Upper lobe of right lung (tissue), 1 donor: ENCODE measurements at places on chromosomes 1 and 21. TPM values are rescaled to one million over a fixed set of nuclear protein-coding genes. Genes with fewer than 3 reads are reported as not detected.

OXCT2 gene
- total RNA-seq, result 0.43 TPM

CLCA4 gene
- not detected for total RNA-seq

CNTN2 gene
- total RNA-seq, result not detected

AGPAT3 gene
- total RNA-seq, result 86.0 TPM

UBR4 gene
- 110 TPM for total RNA-seq

STIL gene
- total RNA-seq, result 1.7 TPM

LCE2A gene
- total RNA-seq, result not detected

DNA sequence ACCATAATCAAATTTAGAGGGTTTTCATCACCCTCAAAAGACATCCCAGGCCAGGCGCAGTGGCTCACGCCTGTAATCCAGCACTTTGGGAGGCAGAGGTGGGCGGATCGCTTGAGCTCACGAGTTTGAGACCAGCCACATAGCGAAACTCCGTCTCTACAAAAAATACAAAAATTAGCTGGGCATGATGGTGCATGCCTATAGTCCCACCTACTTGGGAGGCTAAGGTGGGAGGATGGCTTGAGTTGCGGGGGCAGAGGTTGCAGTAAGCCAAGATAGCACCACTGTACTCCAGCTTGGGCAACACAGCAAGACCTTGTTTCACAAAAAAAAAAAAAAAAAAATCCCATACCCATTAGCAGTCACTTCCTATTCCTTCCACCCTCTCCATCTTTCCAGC is 33.5 kb upstream of the BATF3 start:
- H3K27ac ChIP-seq, result no peak overlapping the region
- H3K36me3 ChIP-seq, result peaks cover 5% of the 10 kb centered on the region
- H3K4me3 ChIP-seq, result no peak overlapping the region
- no peaks in the 10 kb centered on the region for H3K27me3 ChIP-seq
- no peaks in the 10 kb centered on the region for H3K4me1 ChIP-seq
- DNase-seq, result no peak

DNA sequence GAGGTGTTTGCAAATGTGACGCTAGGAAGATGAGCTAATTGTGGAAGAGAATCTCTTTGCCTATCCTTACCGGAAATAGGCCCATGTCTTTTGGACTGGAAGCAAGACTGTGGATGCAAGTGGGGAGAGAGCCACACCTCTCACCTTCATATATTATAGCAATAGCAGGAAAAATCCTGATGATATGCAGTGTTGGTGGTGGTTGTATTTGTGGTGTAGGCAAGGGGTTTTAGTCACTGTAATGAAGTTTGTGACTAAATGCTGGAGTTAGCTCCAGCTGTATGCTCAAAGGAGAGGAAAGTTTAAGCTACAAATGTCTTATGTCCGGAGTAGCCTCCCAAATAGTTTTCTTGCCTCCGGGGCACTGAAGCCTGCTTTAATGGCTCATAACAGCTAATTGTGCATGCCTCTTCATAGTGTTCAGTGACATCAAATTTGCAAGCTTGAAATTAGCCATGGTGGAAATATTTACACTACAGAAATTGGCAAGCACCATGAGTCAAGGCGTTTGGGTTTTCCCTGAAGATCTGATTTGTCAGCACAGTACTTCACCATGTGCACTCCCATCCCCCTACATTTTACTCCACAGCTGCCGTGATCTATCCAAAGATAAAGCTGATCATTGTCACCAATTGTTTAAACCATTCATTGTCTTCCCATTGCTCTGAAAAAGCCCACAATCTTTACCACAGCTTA is 102.6 kb upstream of the ZNF644 start:
- H3K4me1 ChIP-seq, result no peaks in the 10 kb centered on the region
- H3K27ac ChIP-seq, result no peak overlapping the region
- H3K4me3 ChIP-seq, result no peak overlapping the region
- H3K27me3 ChIP-seq, result no peaks in the 10 kb centered on the region
- H3K36me3 ChIP-seq, result no peaks in the 10 kb centered on the region

DNA sequence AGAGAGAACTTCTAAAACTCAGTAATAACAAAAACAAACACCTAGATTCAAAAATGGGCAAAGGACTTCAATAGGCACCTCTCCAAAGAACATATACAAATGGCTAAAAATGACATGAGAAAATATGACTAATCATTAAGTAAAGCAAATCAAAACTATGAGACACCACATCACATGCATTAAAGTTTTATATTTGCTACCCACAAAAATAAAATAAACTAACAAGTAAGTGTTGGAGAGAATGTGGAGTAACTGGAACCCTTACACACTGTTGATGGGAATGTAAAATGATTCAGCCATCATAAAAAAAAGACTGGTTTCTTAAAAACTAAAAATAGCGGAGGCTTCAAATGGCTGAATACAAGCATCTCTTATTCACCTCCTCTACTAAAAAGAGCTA is 262.1 kb upstream of the PKN2 start:
- H3K4me3 ChIP-seq, result no peak overlapping the region
- no peaks in the 10 kb centered on the region for H3K36me3 ChIP-seq
- no peak overlapping the region for H3K27ac ChIP-seq
- H3K4me1 ChIP-seq, result no peaks in the 10 kb centered on the region
- no peaks in the 10 kb centered on the region for H3K27me3 ChIP-seq

- H3K4me3 ChIP-seq, result no peak overlapping the region
- peaks cover 22% of the 10 kb centered on the region for H3K27me3 ChIP-seq
- DNase-seq, result no peak
- no peak overlapping the region for H3K27ac ChIP-seq
Observed at GRCh38 chr21:33151941-33152731, 77.6 kb upstream of the IFNAR2 start.

DNA sequence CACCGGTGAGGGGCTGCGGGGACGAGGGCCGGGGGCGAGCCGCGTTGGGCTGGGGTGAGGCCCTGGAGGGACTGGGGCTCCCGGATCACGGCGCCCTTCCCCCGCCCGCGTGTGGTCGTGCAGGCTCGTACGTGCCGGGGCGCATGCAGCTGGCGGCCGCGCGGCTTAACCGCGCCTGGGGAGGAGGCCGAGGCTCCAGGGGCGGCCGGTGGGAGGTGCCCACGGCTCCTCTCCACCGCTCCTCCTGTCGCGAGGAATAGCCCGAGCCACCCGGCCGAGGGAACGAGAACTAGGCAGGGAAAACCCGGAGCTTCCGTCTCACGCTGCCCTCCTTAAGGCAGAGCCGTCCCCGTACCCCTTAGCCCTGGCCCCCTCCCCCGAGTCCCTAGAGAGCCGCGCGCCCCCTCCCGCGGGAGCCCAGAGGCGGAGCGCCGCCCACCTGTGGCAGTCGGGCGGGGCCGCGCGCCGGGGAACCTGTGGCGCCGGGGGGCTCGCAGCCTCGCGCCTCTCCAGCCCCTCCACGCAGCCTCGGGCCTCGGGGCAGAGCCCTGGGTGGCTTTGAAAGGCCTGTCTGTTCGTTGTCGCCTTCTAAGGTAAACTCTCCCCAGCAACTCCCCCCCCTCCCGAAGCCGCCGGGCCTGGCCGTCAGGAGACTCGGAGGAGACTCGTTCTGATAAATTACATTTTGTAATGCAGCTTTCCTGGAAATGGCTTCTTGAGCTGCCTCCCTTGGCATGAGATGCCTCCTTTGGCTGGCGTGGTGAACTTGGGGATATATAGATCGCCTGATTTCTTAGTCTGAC is 746 bp downstream of the AK4 start:
- H3K27ac ChIP-seq, result no peak overlapping the region
- peak overlapping the region; percentile 66 for H3K4me3 ChIP-seq
- peak; percentile 70 for DNase-seq
- peaks cover 25% of the 10 kb centered on the region for H3K27me3 ChIP-seq
- no peaks in the 10 kb centered on the region for H3K4me1 ChIP-seq
- H3K36me3 ChIP-seq, result no peaks in the 10 kb centered on the region

DNA sequence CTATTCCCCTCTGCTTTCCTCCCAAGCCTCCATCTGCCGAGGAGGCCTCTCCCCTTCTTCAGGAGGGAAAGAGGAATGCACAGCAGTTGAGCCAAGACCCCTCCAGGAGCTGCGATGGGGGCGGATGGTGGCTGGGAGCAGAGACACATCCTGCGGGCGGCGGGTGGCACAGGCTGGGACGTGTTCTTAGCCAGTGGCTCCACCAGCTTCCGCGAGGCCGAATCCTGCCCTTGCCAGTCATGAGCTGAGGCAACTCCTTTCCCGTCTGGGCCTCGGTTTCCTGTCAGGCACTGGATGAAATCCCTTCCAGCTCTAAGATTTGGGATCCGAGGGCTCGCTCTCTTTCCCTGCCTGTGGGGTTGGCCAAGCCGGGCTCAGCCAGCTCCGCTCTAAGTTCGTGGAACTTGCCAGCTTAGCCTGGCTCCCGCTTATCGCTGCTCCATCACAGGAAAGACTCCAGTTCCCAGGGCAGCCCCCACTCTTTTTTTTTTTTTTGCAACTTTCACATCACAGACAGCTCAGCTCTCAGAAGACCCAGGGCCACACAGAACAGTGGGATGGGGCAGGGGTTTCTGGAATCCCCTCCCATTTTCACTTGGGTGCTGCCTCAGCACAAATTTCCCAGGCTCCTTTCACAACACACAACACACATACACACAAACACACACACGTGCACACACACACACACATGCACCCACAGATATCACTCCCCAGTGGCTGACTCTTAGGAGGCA is 506 bp downstream of the MYOM3 start:
- H3K36me3 ChIP-seq, result no peaks in the 10 kb centered on the region
- no peak overlapping the region for H3K27ac ChIP-seq
- no peak overlapping the region for H3K4me3 ChIP-seq

DNA sequence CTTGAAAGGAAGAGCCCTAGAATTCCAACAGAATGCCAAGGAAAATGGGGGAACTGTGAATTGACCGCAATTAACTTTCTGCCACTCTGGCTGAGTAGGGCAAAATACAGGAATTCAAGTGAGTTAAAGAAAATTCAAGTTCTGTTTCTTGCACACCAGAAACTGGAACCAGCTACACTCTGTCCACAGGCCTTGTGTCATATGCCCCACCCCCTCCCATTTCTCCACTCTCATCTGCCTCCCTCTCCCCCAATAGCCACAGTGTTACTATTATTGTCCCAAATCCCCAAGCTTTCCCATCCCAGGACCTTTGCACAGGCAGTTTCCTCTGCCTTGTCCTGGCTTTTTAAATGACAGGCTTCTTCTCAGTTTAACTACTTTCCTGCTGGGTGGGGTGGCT is 4.3 kb upstream of the STK40 start:
- no peaks in the 10 kb centered on the region for H3K27me3 ChIP-seq
- no peak for DNase-seq
- H3K36me3 ChIP-seq, result peaks cover 44% of the 10 kb centered on the region
- peaks cover 26% of the 10 kb centered on the region for H3K4me1 ChIP-seq

GRCh38 chr1:53468374-53468773 is 9.2 kb downstream of the DMRTB1 start:
- no peaks in the 10 kb centered on the region for H3K36me3 ChIP-seq
- peak; percentile 18 for DNase-seq
- no peaks in the 10 kb centered on the region for H3K4me1 ChIP-seq

- H3K36me3 ChIP-seq, result peaks cover 5% of the 10 kb centered on the region
- no peaks in the 10 kb centered on the region for H3K4me1 ChIP-seq
- DNase-seq, result no peak
- no peak overlapping the region for H3K4me3 ChIP-seq
- H3K27me3 ChIP-seq, result no peaks in the 10 kb centered on the region
Observed at GRCh38 chr1:61348025-61348665, 265.8 kb downstream of the NFIA start.

GRCh38 chr1:154847891-154848290 is 22.2 kb downstream of the KCNN3 start:
- no peaks in the 10 kb centered on the region for H3K27me3 ChIP-seq
- H3K4me3 ChIP-seq, result no peak overlapping the region
- no peak overlapping the region for H3K27ac ChIP-seq
- H3K4me1 ChIP-seq, result peaks cover 7% of the 10 kb centered on the region
- no peaks in the 10 kb centered on the region for H3K36me3 ChIP-seq

GRCh38 chr1:150162862-150163706 is 13.4 kb downstream of the PLEKHO1 start:
- H3K36me3 ChIP-seq, result peaks cover 6% of the 10 kb centered on the region
- peak; percentile 85 for DNase-seq
- H3K27ac ChIP-seq, result peak overlapping the region; percentile 87
- H3K4me1 ChIP-seq, result peaks cover 33% of the 10 kb centered on the region
- H3K27me3 ChIP-seq, result no peaks in the 10 kb centered on the region

DNA sequence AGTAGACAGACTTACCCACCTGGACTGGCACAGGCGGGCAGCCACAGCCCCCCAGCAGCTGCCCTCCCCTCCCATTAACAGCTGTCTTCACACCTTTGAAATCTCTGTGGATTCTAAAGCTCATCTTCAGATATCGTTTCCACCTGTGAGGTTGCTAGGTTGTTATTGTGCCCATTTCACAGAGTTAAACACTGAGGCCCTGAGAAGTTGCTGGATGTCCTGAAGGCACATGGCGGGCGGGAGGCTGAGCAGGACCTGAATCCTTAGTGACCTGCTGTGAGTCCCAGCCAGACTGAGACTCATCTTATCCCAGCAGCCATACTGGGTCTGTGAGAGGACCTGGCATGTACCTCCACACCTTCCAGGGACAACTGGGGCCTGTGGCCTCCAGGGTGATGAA is 134.8 kb upstream of the TMEM51 start:
- no peaks in the 10 kb centered on the region for H3K36me3 ChIP-seq
- H3K27ac ChIP-seq, result no peak overlapping the region
- peaks cover 33% of the 10 kb centered on the region for H3K4me1 ChIP-seq
- no peaks in the 10 kb centered on the region for H3K27me3 ChIP-seq

- no peak overlapping the region for H3K27ac ChIP-seq
- no peaks in the 10 kb centered on the region for H3K36me3 ChIP-seq
- no peak for DNase-seq
- no peaks in the 10 kb centered on the region for H3K4me1 ChIP-seq
- H3K4me3 ChIP-seq, result no peak overlapping the region
Observed at GRCh38 chr1:33826711-33827110, 37.2 kb upstream of the HMGB4 start.

DNA sequence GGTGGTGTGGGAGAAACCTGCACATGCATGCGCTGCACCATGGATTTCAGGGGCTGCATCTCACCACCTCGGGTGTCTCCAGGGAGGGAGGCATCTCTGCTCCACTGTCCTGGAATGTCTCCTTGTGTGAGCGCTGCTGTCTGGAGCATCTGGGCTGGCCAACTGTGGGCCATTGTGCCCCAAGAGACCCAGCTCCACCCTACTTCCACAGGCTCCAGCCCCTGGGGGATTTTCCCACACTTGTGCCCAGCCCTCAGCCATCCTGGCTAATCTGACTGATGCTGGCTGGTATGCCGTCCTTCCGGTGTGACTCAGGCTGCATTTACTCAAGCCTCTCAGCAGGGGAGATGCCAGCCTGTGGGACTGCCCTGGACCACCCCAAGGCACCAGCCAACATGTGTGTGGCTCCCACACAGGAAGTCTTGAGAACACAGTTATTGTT is 62.0 kb downstream of the TRIM11 start:
- H3K4me3 ChIP-seq, result no peak overlapping the region
- no peaks in the 10 kb centered on the region for H3K4me1 ChIP-seq
- H3K27me3 ChIP-seq, result no peaks in the 10 kb centered on the region
- no peak overlapping the region for H3K27ac ChIP-seq
- H3K36me3 ChIP-seq, result no peaks in the 10 kb centered on the region
